ENCODE measurements at places on chromosomes 12 and 14.

- no peak for DNase-seq
These were observed 75.8 kb upstream of the HIF1A start for GRCh38 chr14:61619494-61619893.

GRCh38 chr12:19506497-19506896, 67.2 kb downstream of the AEBP2 start:
- peak; percentile 21 for DNase-seq

GRCh38 chr12:131101703-131102492, 148.2 kb downstream of the ADGRD1 start:
- peak; percentile 6 for DNase-seq

DNA sequence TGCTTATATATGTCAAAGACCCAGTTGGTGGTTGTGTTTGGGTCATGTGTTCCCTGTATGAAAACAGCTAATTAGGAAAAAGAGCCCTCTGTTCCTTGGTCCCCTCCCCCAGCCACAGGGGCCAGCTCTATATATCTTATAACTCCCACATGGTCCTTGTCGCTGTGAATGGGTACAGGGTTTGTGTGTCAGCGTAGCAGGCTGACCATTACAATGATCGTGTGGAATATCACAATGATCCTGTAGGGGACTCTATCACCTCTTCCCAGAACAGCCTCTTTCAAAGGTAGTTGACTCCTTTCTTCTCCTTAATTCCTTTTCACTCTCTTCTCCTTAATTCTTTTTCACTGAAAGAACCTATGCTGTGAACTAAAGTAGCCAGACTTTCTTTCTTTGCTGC, 51.6 kb upstream of the RIC8B start:
- no peak for DNase-seq

GRCh38 chr12:2895511-2895910, 4.8 kb downstream of the TULP3 start:
- no peak for DNase-seq

DNA sequence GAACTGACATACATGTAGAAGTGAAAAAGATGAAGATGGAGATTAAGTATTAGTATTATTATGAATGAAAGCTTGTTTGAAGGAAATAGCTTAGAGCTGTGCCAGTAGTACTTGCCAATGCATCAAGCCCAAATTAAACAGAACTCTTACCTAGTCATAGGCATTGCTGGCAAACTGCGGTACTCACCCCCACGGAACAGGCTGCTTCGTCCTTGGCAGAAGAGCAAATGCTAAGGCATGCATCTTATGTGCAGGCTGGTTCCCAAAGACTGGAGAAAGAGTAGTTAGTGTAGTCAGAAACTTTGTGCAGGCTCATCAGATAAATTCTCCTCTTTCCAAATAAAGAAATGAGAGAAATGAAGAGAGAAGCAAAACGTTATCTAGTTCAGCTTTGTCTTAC, 134.8 kb downstream of the CCDC59 start:
- no peak for DNase-seq

DNA sequence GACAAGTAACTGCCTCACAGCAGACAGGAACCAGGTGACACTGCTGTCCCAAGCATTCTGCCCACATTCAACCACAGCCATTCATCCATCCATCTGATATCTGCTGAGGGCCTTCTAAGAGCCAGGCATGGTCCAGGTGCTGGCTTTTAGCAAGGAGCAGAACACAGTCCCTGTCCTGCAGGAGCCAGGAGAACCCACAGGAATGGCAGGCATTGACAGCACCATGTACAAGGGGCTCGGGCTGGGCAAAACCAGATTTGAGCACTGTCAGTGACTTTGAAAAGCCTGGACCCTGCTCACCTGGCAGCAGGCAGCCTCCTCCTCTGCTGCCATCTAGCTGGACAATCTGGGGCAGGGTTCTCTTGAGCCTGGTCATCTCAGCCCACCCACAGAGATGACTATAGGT, 137.0 kb downstream of the ZFP36L1 start:
- DNase-seq = no peak

DNA sequence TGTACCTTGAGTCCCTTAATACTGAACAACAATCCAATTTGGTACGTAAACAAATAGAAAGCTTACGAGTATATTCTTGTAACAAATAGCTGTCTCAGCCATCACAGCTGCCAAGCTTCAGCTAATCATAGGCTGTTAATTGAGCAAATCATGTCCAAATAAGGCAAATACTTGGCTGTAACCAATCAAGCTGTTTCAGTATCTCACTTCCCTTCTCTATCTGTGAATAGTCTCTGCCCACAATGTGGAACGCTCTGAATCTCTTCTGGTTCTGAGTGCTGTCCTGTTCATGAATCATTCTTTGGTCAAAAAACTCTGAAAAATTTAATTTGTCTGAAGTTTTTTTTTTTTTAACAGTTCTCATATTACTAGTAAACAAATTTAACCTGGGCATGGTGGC, 5.8 kb upstream of the NEMF start:
- DNase-seq = peak; percentile 32

DNA sequence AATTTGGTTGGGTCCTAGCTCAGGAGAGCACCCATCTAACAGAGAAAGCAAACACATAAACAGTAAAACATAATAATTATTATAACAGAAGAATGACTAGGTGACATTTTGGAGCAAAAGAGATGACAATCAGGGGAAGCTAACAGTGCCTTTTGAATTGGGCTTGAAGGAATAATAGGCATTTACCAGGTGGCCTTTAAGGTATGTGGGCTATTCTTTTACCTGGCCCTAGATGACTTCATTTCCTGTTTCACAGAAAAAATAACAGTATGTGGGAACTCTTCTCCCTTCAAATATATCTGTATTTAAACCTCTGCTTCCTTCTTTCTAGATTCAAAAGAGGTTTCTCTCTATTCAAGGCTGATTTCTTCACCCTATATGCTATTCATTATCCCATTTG, 3.8 kb downstream of the IRAK4 start:
- no peak for DNase-seq
